Glomerular endothelial cell (primary cell): ENCODE measurements at places on chromosomes 3 and 15. TPM values are rescaled to one million over a fixed set of nuclear protein-coding genes. Genes with fewer than 3 reads are reported as not detected.

The PLS1 gene
- total RNA-seq: 0.82 and 2.9 TPM in 2 replicates

The DNAH12 gene
- 0.12 and 0.92 TPM in 2 replicates for total RNA-seq

DNA sequence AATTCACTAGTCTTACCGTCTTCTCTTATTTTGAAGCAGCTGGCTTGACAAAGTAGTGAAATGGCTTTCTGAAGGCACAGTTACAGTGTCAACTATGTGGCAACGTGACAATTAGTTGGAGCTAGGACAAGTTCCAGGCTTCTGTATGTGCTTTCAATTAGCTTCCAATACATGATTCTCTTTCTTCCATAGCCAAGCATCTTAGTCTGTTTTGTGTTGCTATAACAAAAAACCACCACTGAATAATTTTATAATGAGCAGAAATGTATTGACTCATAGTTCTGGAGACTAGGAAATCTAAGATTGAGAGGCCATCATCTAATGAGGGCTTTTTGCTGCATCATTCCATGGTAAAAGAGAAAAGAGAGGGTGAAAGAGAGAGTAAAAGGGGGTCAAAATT is 365.1 kb upstream of the PLSCR5 start:
- no peak for DNase-seq

- DNase-seq: no peak
Observed at GRCh38 chr3:55000546-55000945, 72.7 kb upstream of the LRTM1 start.
